Mammary epithelial cell (primary cell): ENCODE measurements at places on chromosomes 12 and 14.

DNA sequence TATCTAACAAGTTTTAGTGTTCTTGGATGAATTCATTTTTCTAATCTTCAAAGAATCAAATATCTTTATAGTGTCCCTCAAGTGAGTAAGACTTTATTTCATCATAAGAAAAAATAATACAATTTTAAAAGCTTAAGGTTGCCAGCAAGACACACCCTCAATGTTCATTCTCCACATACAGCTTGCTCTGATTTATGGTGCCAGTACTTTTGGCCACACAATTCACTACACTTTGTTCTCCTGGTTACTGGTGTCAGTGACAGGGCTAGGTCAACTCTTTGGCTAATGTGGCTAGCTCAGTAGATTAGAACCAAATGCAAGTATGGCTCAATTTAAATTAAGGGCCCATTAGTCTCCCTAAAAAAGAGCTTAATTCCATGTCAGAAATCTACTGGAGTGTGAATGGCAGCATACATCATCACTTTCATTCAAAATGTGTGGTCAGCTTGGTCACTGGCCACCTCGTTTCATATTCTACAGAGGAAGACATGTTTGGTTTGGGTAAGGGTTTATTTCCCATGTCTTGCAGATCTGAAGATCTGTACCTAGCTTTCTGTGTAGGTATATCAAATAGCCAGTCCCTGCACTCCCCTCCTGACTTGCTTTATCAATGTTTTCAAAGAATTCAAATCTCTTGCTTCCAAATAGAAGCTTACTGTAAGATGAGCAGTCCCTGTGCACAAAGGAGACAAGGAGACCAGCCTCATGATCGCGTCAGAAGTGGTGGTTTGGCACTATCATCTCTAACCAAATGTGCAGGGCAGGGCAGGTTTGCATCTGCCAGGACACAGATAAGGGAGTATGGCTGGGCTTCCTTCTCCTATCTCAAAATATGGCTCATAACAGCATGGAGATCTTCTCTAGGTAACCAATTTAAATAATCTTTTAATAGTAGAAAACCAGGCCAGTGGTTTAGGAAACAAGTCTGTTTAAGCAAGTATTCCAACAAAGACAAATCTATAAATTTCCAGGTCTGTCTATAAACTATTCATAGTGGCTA, 31.3 kb downstream of the HECTD4 start:
- no peak for DNase-seq

DNA sequence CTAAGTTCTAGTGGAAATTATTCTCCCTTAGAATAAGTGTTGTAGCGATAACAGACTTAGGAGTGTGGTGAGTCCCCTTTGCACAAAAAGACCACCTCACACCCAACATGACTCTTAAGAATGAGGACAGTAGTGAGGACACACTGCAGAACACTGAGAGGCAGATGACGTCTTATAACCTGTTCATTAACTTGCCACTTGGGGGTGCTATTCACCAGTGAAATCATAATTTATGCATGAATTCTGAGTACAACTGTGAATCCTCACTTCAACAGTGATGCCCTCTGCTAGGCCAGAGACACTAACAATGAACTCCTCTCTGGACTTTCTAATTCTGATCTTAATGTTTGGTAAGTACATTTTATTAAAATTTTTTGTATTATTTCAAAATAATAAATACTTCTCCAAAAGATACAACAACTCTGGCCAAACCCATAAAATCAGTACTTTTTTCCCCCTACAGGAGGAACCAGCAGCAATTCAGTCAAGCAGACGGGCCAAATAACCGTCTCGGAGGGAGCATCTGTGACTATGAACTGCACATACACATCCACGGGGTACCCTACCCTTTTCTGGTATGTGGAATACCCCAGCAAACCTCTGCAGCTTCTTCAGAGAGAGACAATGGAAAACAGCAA, 274.7 kb downstream of the DAD1 start:
- DNase-seq = peak; percentile 51

GRCh38 chr14:92534932-92535643, 21.5 kb downstream of the RIN3 start:
- DNase-seq = no peak

DNA sequence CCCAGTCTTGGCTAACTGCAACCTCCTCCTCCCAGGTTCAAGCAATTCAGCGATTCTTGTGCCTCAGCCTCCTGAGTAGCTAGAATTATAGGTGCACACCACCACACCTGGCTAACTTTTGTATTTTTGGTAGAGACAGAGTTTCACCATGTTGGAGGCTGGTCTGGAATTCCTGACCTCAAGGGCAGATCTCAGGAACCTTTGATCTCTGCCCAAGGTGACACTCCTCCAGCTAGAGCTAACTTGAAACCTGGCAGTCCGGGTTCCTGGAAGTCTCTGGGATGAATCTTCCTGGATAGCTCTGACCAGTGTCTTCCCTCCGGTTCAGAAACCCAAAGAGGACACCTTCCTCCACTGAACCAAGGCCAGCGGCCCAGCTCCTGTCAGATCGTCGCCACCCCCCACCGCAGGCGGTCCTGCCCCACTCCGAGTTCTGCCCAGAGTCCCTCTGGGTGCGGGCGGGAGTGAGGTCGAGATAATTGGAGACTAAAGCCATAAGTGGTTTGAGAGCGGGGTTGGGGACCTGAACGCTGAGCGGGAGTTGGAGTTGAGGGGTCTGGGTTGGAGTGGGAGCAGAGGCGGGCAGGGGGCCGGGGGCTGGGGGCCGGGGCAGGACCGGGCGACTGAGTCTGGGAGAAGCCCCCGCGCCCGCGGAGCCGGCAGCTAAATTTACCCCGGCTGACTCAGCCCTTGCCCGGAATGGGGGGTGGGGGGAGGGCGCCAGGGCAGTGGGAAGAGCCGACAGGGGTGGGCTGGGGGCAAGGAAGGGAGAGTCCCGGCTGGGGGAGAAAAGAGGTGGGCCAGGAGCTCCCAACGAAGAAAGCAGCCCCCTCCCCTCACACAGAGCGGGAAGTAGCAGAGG, 4.7 kb downstream of the DDN start:
- DNase-seq = no peak

DNA sequence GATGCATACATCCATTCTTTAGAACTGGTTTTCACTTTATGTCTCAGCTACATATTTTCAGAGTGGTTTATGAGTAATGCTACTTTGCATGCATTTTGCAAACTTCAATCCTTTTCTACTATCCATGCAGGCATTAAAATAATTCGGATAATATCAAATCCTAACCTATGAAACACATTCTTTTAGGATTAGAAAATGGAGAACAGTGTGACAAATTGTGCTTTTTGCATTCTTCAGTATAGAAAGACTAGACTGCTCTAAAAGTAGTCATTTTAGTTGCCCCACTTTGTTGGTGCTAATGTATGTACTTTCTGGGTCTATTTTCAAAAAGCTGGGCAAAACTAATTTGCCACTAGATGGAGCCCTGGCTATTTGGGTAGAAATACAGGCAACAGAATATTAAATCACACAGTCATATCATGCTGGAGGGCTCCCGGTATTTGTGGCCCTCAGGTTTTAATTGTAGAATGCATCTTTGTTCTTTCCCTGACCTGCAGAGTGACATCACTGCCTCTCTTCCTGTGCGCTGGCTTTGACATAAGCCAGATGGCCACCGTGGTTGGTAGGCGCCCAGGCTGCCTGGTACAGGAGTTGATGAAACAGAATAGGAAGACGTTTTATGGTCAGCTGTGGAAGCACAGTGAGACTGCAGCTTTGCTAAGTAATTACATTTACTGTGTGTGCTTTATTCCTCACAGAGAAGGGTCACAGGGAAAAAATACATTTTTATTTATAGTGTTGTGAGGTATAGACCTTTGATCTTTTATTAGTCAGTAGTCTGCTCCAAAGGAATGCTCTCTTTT, 28.1 kb downstream of the MSRB3 start:
- DNase-seq = peak; percentile 76

GRCh38 chr14:89179891-89180404, 237.1 kb downstream of the FOXN3 start:
- DNase-seq = no peak
